ENCODE measurements at places on chromosomes 16 and 17.

GRCh38 chr17:30235386-30236296, at the start of gene SLC6A4:
TSS of gene SLC6A4 (minus strand) at chr17:30235697. CDS start at chr17:30221958, 13,739 bp downstream.
- peaks cover 46% of the 10 kb centered on the region for H3K27me3 ChIP-seq
- H3K4me3 ChIP-seq: peak within 1 kb of the TSS; percentile 42
- no peaks in the 10 kb centered on the region for H3K36me3 ChIP-seq
- peaks cover 6% of the 10 kb centered on the region for H3K4me1 ChIP-seq

GRCh38 chr16:75687361-75687760, 10.6 kb upstream of the CPHXL2 start:
- no peak for DNase-seq
- H3K36me3 ChIP-seq: no peaks in the 10 kb centered on the region
- H3K27ac ChIP-seq: no peak overlapping the region
- H3K4me3 ChIP-seq: no peak overlapping the region
- no peaks in the 10 kb centered on the region for H3K4me1 ChIP-seq

DNA sequence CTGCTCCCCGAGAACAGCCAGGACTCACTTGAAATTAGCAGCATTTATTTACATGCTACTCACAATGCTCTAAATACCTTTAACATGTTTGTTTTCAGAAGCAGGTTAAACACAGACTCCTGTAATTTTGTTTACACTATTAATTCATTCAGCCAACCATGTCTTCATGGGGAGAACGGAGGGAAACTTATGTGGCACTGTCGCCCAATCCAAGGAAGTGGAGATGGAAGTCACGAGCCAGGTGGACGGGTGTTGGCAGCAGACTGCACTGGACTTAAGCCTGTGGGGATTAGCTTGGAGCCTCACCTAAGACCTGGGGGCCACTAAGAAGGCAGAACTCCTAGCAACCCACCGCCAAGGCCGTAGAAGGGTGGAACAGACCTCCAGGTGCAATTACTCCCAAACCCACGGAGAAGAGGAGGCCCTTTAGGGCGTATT, 8.8 kb upstream of the GFAP start:
- no peaks in the 10 kb centered on the region for H3K27me3 ChIP-seq
- H3K36me3 ChIP-seq: peaks cover 30% of the 10 kb centered on the region
- H3K4me3 ChIP-seq: no peak overlapping the region
- no peak for DNase-seq
- no peak overlapping the region for H3K27ac ChIP-seq

DNA sequence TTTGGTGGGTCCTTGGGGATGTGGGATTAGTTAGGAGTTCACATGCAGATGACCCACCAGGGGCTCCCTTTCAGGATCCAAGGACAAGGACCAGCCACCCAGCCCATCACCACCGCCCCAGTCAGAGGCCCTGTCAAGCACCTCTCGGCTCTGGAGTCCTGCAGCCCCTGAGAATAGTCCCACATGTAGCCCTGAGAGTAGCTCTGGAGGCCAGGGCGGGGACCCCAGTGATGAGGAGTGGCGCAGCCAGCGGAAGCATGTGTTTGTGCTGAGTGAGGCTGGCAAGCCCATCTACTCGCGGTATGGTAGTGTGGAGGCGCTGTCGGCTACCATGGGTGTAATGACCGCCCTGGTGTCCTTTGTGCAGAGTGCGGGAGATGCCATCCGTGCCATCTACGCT, 2.4 kb downstream of the MON1B start:
- peaks cover 21% of the 10 kb centered on the region for H3K36me3 ChIP-seq
- H3K4me1 ChIP-seq: no peaks in the 10 kb centered on the region
- DNase-seq: no peak
- H3K27ac ChIP-seq: no peak overlapping the region

DNA sequence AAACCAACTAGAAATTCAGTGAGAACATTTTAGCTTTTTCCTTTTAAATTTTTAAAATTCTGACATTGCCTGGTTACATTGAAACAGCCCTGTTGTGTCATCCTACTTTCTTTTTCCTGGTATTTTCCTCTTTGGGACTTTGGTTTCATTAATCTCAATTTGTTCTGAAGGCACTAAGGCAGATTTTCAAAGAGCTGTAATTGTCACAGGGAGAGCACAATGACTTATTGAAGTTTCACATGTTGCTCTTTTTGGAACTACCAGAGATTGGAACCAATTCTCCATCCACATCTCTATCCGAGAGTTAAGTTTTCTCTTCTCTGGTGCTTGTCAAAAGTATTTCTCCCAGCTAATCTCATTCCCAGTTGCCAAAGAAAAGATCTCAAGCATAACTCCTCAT, 144.7 kb upstream of the TBX2 start:
- no peaks in the 10 kb centered on the region for H3K4me1 ChIP-seq
- no peaks in the 10 kb centered on the region for H3K36me3 ChIP-seq
- H3K27me3 ChIP-seq: no peaks in the 10 kb centered on the region
- H3K27ac ChIP-seq: no peak overlapping the region
- H3K4me3 ChIP-seq: no peak overlapping the region
- no peak for DNase-seq

DNA sequence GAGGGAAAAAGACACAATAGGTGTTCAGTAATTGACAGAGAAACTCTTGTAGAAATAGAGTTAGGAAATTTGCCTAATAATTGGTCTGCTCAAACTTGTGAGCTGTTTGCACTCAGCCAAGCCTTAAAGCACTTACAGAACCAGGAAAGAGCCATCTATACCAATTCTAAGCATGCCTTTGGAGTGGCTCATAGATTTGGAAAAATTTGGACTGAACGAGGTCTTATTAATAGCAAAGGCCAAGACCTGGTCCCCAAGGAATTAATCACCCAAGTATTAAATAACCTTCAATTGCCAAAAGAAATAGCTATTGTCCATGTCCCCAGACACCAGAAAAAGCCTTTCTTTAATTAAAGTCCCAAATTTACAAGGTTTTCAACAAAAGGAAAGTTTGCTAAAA, 90.3 kb downstream of the EMP2 start:
- H3K4me1 ChIP-seq: no peaks in the 10 kb centered on the region
- no peak overlapping the region for H3K4me3 ChIP-seq
- no peak for DNase-seq
- H3K27me3 ChIP-seq: no peaks in the 10 kb centered on the region
- no peaks in the 10 kb centered on the region for H3K36me3 ChIP-seq
- H3K27ac ChIP-seq: no peak overlapping the region

DNA sequence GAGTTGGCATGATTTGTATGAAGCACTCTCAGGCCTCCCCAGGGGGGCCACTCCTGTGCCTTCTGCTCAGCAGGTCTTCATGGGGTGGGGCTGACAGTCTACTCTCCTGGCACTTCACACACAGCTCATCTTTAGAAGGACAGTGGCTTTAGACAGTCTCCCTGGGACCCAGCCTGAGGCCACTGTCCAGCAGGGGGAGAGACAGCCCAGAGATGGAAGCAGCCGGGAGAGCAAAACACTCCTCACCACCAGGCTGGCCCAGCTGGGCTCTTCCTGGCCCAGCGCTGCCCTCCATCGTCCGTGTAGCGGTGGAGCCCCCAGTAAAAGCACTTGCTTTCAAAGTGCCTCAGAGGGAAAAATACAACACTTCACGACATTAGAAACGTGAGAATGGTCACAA, 62.0 kb upstream of the CRHR1 start:
- H3K27me3 ChIP-seq: no peaks in the 10 kb centered on the region
- no peak overlapping the region for H3K4me3 ChIP-seq
- DNase-seq: peak; percentile 48
- H3K27ac ChIP-seq: no peak overlapping the region
- H3K4me1 ChIP-seq: peaks cover 2% of the 10 kb centered on the region
- no peaks in the 10 kb centered on the region for H3K36me3 ChIP-seq

DNA sequence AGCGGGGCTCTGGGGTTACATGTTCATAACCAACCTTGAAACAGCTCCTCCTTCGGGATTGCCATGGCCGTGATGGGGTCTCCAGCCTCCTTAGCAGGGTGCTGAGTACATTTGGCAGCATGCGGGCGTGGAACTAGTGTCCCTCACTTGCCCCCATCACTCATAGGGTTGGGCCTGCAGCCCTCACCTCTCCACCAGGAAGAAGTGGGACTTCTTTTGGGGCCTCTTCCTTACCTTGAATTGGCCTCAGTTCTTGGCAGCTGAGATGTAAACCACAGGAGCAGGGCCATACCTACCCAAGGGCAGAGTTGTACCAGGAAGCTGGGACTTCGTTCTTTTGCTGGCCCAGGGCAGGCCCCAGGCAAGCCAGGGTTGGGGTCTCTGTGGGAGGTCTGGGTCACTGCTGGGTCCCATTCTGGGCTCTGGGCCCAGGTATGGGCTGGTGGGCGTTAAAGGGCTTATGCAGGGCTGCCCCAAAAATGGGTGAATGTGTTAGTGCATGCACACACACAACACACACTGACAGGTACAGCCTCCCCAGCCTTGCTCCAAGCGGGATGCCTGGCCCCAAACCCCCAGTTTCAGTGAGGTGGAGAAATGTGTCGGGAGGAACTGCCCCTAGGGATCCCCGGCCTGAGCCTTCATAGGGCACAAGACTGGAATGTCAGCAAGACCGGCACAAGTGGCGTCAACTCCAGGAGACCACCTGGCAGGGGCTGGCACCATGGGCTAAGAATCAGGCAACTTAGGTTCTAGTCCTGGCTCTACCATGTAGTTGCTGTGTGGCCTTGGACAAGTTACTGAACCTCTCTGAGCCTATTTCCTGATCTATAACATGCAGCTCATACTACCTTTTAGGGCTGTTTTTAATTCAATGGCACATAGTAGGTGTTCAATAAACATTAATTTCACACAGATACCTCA, 3.9 kb upstream of the KRT15 start:
- no peaks in the 10 kb centered on the region for H3K27me3 ChIP-seq
- H3K4me1 ChIP-seq: peaks cover 5% of the 10 kb centered on the region
- DNase-seq: no peak

DNA sequence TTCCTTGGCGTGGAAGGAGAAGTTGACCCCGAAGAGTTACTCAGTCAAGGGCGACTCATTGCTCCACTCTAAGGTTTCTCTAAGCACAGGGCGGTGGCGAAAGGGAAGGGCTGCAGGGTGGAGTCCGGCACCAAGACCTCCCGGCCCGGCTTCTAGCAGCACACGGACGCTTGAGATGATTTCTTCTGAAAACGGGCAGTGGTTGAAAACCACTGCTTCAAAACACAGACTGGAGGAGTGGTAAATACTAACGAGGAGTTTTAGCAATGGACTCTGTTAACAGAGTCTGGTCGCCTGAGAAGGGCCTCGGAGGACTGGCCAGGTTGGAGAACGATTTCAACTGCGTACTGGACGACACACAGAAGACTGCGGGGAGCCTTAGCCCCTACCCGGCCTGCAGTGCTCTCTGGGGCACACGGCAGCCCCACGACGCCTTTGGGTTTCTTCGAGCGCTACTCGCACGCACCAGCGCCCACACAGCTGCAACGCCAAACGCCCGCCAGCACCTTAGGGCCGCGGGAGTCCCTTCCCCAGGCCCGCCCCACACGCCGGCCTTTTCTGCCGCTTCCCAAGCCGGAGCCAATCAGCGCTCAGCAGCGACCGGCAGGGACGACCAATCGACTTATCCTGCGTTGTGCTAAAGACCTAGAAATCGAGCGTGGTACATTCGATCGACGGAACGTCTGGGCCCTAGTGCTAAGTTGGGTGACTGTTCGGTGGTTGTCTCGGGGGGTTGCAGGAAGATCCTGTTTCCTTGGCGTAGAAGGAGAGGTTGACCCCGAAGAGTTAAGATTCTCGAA, 14.4 kb upstream of the CA4 start:
- no peaks in the 10 kb centered on the region for H3K36me3 ChIP-seq
- DNase-seq: peak; percentile 70
- H3K4me1 ChIP-seq: 0 out of 2 replicates have a peak, but pooled peaks cover 1% of the 10 kb centered on the region
- no peak overlapping the region for H3K27ac ChIP-seq
- peaks cover 30% of the 10 kb centered on the region for H3K27me3 ChIP-seq
- peak overlapping the region; percentile 87 for H3K4me3 ChIP-seq

GRCh38 chr16:47726031-47726675, 265.0 kb downstream of the PHKB start:
- H3K36me3 ChIP-seq: no peaks in the 10 kb centered on the region
- no peak overlapping the region for H3K27ac ChIP-seq
- H3K27me3 ChIP-seq: no peaks in the 10 kb centered on the region
- H3K4me1 ChIP-seq: 0 out of 2 replicates have a peak, but pooled peaks cover under 1% of the 10 kb centered on the region

DNA sequence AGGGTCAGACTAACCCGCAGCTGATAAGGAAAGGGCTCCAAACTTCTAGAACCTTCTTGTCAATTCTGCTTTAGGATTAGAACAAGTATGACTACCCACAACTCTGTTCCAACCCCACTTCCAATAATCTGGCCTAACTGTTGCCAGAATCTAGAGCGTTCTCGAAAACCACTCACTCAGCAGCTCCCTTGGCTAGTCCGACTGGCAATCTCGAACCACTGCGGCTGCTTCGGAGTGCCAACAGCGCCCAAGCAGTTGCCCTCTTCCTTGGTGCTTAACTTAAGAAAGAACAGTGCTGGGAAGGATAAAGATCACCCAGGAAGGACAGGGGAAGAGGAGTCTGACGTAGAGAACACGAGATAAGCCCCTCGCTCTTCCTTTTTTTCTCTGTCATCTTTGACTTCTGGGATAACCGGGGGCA, 818 bp downstream of the DNAJC7 start:
- H3K36me3 ChIP-seq: no peaks in the 10 kb centered on the region
- no peak for DNase-seq
- peaks cover 2% of the 10 kb centered on the region for H3K4me1 ChIP-seq
- no peak overlapping the region for H3K27ac ChIP-seq

GRCh38 chr17:27376637-27377547, 79.4 kb upstream of the KSR1 start:
- no peak overlapping the region for H3K27ac ChIP-seq
- no peak overlapping the region for H3K4me3 ChIP-seq
- H3K4me1 ChIP-seq: 0 out of 2 replicates have a peak, but pooled peaks cover 1% of the 10 kb centered on the region
- DNase-seq: no peak
- no peaks in the 10 kb centered on the region for H3K36me3 ChIP-seq
- H3K27me3 ChIP-seq: no peaks in the 10 kb centered on the region

DNA sequence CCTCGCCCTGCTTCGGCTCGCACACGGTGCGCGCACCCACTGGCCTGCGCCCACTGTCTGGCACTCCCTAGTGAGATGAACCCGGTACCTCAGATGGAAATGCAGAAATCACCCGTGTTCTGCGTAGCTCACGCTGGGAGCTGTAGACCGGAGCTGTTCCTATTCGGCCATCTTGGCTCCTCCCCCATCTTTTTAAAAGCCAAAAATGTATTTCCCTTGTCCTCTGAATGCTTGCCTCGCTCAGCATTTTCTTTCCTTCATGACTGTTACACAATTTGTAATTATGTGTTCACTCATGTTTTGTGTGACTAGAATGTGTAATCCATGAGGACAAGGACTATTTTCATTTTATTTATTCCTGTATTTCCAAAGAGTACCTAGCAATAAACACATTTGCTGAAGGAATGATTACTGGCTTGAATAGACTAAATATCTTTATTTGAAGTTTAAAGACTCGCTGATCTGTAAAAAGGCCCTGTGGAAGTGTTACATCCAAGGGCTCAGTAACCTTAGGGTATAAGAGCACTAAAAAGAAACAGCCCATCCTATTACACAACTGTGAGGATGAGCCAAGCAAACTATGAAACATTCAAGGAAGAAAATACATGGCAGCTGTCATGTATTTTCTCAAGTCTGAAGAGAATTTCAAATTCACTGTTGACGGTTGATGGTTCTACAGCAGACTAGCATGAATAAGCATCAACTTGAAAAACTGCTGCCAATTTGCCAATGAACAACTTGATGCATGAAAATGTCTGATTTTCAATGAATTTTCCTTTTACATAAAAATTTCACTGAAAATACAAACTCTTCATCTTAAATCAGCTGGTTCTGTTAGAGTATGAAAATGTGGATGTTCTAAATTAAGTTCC, 192.6 kb downstream of the MYO1D start:
- no peak overlapping the region for H3K4me3 ChIP-seq
- H3K4me1 ChIP-seq: no peaks in the 10 kb centered on the region
- no peak for DNase-seq
- H3K27ac ChIP-seq: no peak overlapping the region

- peaks cover 15% of the 10 kb centered on the region for H3K4me1 ChIP-seq
- H3K36me3 ChIP-seq: peaks cover 24% of the 10 kb centered on the region
- H3K27me3 ChIP-seq: no peaks in the 10 kb centered on the region
- peak overlapping the region; percentile 31 for H3K4me3 ChIP-seq
Measured at GRCh38 chr17:1648173-1648962, 1.3 kb downstream of the RILP start.

Data from iPS DF 6.9 (cell line).